ENCODE measurements at places on chromosomes 7 and 10. TPM values are rescaled to one million over a fixed set of nuclear protein-coding genes. Genes with fewer than 3 reads are reported as not detected.

SYT15B gene
- 0.16 TPM for total RNA-seq

SPDYE2B gene
- total RNA-seq, result not detected

CRYGN gene
- 0.32 TPM for total RNA-seq

HIP1 gene
- total RNA-seq, result 87.3 TPM

UNC5B gene
- 1.3 TPM for total RNA-seq

EXOC4 gene
- 79.7 TPM for total RNA-seq

KIAA1217 gene
- 10.5 TPM for total RNA-seq

UBE2D1 gene
- 23.9 TPM for total RNA-seq

DNA sequence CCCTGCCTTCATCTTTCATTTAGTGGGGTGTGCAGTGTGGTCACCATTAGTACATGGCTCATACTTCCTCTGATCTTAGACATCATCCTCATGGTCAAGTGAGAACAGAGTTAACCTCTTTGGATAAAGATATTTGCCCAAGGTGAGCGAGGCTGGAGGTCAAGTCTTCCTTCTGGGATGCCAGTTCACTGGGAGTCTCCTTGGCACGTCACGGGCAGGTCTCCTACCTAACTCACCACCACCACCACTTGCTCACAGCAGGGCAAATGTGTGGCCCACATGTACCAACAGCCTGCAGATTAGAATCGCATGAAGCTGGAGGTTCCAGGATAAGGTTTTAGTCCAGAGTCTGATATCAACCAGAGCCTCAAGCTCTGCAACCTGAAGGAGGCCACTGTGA is 164.6 kb downstream of the USP6NL start:
- DNase-seq, result no peak
- H3K36me3 ChIP-seq, result no peaks in the 10 kb centered on the region
- no peak overlapping the region for H3K27ac ChIP-seq
- H3K4me3 ChIP-seq, result no peak overlapping the region
- H3K27me3 ChIP-seq, result peaks cover 7% of the 10 kb centered on the region

GRCh38 chr10:26064106-26064505 is 130.1 kb downstream of the MYO3A start:
- H3K27ac ChIP-seq, result no peak overlapping the region
- H3K27me3 ChIP-seq, result no peaks in the 10 kb centered on the region
- H3K4me3 ChIP-seq, result no peak overlapping the region

- H3K36me3 ChIP-seq, result peaks cover 15% of the 10 kb centered on the region
- DNase-seq, result no peak
- peak overlapping the region; percentile 9 for H3K27ac ChIP-seq
- H3K27me3 ChIP-seq, result no peaks in the 10 kb centered on the region
- peaks cover 13% of the 10 kb centered on the region for H3K4me1 ChIP-seq
Observed at GRCh38 chr7:7664291-7664690, 23.7 kb downstream of the UMAD1 start.

DNA sequence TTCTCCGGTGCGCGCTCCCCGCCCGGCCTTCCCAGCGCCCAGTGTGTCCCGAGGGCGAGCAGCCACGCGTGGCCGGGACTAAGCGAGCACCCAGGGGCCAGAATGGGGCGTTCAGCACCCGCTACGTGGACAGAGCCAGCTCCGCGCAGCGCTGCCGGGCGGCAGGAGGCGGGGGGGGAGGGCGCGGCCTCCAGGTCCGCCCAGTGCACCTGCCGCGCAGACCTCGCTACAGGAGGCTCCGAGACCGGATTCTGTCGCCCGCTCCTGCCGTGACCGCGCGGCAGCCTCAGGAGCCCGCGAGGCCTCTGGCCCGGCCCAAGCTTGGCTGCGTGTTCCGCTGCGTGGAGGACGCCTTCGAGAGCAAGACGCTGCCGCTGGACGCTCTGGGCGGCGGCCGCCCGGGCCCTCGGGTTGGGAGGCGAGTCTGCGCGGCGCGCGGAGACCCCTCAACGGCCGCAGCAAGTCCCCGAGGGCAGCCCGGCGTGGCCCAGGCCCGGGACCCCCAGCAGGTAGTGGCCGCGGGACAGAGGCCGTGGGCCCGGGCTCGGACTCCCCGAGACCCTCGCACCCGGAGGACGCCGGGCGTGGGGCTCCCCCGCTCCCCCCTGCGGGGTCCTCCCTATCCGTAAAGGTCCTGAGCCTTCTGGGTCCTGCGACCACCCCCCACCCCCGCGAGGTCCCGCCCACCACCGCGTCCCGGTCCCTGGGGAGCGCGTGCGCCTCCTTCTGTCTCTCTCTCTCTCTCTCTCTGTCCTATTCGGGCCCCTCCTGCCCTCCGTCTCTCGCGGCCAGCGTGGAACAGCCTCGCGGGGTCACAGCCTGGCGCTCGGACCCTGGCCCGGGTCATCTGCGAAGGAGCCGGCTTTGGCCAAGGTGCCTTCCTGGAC is 904 bp upstream of the DPYSL4 start:
- H3K27me3 ChIP-seq, result peaks cover 64% of the 10 kb centered on the region
- peaks cover 11% of the 10 kb centered on the region for H3K36me3 ChIP-seq
- H3K4me1 ChIP-seq, result peaks cover 23% of the 10 kb centered on the region
- H3K27ac ChIP-seq, result no peak overlapping the region
- DNase-seq, result no peak

- no peaks in the 10 kb centered on the region for H3K36me3 ChIP-seq
- H3K4me3 ChIP-seq, result peak overlapping the region; percentile 58
- H3K27ac ChIP-seq, result peak overlapping the region; percentile 13
- H3K27me3 ChIP-seq, result peaks cover 15% of the 10 kb centered on the region
Observed at GRCh38 chr10:131750973-131751826, 149.6 kb upstream of the PPP2R2D start.

GRCh38 chr7:155995183-155995612 is 182.9 kb upstream of the SHH start:
- no peaks in the 10 kb centered on the region for H3K36me3 ChIP-seq
- no peaks in the 10 kb centered on the region for H3K4me1 ChIP-seq
- DNase-seq, result no peak
- no peak overlapping the region for H3K27ac ChIP-seq
- H3K4me3 ChIP-seq, result no peak overlapping the region

DNA sequence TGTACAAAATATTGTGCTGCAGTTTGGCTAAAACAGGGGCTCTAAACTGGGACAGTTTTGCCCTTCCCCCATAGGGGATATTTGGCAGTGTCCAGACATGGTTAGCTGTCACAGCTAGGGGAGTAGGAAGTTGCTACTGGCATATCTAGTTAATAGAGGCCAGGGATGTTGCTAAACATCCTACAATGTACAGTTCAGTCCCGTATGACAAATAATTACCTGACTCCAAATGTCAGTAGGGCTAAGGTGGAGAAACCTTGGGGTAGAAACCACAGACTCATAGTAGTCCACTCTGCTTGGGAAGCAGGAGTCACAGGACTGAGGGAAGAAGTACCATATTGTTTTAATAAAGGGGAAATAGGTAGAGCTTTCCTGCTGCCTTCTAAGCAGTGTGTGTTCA is 39.8 kb downstream of the WBP1L start:
- H3K27me3 ChIP-seq, result no peaks in the 10 kb centered on the region
- H3K27ac ChIP-seq, result no peak overlapping the region
- H3K4me1 ChIP-seq, result peaks cover 31% of the 10 kb centered on the region
- DNase-seq, result no peak
- no peak overlapping the region for H3K4me3 ChIP-seq

DNA sequence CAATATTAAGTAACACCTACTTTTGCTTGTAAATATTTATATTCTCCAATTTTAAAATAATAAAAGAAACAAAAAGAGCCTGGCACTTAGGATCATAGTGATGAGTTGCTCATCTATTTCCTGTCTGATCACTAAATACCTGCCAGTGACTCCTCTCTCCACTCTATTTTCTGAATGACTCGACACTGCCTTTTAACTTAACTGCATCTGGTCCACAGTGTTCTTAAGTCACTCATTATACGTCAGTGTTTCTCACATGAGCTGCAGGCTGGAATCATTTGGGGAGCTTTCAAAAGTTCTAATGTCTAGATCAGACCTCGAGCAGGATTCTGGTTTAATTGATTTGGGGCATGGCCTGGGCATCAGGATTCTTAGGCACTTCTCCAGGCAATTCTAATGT is 78.0 kb upstream of the AGBL3 start:
- peaks cover 2% of the 10 kb centered on the region for H3K36me3 ChIP-seq
- no peaks in the 10 kb centered on the region for H3K27me3 ChIP-seq
- H3K27ac ChIP-seq, result no peak overlapping the region

DNA sequence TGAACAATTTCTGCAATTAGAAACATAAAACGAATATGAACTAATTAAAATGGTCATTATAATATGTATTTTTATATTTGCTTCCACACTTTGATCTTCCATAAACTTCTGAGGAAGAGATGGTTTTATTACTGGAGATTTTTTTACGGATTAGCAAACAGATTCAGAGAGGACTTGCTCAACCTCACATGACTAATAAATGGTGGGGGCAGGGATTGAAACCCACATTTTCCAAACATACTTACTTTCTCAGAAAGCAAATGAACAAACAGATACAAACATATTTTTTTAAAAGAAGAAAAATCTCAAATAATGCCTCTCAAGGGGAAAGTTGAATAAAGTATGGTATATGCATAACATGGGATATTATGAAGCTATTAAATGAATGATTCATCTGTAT is 18.3 kb downstream of the ANKMY2 start:
- no peak for DNase-seq
- H3K27ac ChIP-seq, result no peak overlapping the region
- no peaks in the 10 kb centered on the region for H3K27me3 ChIP-seq
- H3K4me1 ChIP-seq, result no peaks in the 10 kb centered on the region

- H3K4me1 ChIP-seq, result peaks cover 8% of the 10 kb centered on the region
- no peaks in the 10 kb centered on the region for H3K27me3 ChIP-seq
- H3K27ac ChIP-seq, result no peak overlapping the region
- no peak overlapping the region for H3K4me3 ChIP-seq
- DNase-seq, result no peak
Observed at GRCh38 chr10:86255405-86256251, 111.0 kb downstream of the GRID1 start.

DNA sequence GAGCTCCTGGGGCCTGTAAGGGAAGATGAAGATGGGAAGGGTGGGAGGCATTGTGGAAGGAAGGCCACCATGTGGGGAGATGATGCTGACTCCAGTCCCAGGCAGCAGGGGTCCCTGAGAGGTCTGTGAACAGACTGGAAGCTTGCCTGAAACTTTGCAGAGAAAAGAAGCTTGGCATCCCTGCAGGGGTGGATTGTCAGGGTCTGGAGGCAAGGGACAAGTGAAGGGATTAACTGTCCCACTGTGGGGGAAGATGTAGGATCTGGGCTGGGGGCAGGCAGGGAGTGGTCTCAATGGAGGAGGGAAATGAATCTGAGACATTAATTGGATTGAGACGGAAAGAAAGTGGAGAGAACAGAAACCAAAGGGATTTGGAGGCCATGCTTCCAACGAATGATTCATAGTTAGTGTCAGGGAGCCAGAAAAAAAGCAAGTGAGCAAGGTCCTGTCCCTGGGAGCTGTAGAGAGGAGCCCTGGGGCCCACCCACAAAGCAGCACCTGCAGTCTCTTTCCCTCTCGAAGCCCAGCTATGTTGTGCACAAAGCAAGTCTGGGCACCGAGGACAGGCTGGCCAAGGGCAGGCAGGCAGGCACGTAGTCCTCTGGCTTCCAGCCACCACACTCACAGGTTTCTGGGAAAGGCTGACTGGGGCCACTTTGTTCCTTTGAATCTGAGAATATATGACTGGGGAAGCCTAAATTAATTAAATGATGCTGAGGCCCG is 4.7 kb upstream of the SLC18A3 start:
- H3K36me3 ChIP-seq, result no peaks in the 10 kb centered on the region
- H3K4me3 ChIP-seq, result no peak overlapping the region
- H3K27ac ChIP-seq, result no peak overlapping the region
- H3K27me3 ChIP-seq, result peaks cover 91% of the 10 kb centered on the region

DNA sequence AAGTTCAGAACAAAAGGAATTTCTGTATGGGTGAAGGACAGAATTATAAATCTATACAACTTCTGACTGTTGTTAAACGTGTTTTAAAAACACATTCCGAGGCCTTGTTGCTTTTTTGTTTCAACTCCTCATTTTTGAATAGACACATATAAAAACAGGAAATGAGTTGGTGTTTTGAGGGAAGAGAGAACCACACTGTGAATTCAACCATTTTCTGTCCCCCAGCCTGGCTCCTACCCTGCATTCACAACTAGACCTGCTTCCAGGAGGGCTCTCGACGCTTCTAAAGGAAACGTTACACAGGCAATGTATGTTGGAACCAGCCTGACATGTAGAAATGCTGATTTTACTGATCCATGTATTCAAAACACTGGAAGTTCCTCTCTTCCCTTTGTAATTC is 76.5 kb downstream of the OR13A1 start:
- H3K27me3 ChIP-seq, result peaks cover 6% of the 10 kb centered on the region
- H3K27ac ChIP-seq, result no peak overlapping the region
- H3K36me3 ChIP-seq, result no peaks in the 10 kb centered on the region
- H3K4me3 ChIP-seq, result no peak overlapping the region
- DNase-seq, result no peak

- peak overlapping the region; percentile 73 for H3K27ac ChIP-seq
- peaks cover 2% of the 10 kb centered on the region for H3K27me3 ChIP-seq
- DNase-seq, result no peak
Observed at GRCh38 chr7:44894888-44895580, 9.7 kb upstream of the PURB start.

- H3K36me3 ChIP-seq, result no peaks in the 10 kb centered on the region
- peaks cover 28% of the 10 kb centered on the region for H3K27me3 ChIP-seq
- H3K4me3 ChIP-seq, result no peak overlapping the region
- no peak for DNase-seq
- no peak overlapping the region for H3K27ac ChIP-seq
Observed at GRCh38 chr10:49207113-49207512, 18.9 kb upstream of the TMEM273 start.

DNA sequence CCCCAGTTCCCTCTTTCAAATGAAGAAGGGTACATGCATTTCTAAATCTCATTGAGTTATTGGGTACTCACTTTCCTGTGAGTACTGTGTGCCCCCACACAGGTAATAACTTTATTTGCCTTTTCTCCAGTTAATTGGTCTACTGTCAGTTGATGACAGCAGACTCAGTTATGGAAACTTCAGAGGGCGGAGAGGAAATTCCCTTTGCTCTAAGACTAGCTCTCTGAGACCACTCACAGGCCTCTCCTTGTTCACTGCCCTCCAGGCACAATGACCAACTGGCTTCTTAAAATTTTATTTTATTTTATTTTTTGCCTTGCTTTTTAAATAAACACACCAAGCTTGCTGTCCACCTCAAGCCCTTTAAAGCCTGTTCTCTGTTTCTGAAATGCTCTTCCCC is 235.8 kb upstream of the AOAH start:
- no peak for DNase-seq
- H3K36me3 ChIP-seq, result peaks cover 2% of the 10 kb centered on the region
- H3K27ac ChIP-seq, result no peak overlapping the region
- H3K4me1 ChIP-seq, result peaks cover 22% of the 10 kb centered on the region
- H3K27me3 ChIP-seq, result no peaks in the 10 kb centered on the region

DNA sequence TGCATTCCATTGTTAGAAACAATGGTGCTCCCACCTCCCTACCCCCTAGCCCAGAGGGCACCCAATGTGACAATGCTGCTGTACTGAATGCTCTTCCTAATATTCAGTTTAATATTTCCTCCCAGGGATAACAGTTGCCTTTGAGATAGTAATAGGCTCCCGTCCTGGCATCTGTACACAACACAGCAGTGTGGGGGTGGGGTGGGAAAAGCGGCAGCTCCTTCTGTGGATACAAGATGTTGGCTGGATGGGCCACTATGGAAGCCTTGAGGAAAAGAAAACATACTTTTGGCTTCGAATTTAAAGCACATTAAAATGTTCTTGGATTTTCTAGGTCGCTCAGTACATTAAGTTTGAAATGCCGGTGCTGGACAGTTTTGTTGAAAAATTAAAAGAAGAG is 9.2 kb upstream of the ZNF22 start:
- no peaks in the 10 kb centered on the region for H3K27me3 ChIP-seq
- H3K36me3 ChIP-seq, result peaks cover 3% of the 10 kb centered on the region
- peaks cover 23% of the 10 kb centered on the region for H3K4me1 ChIP-seq
- no peak overlapping the region for H3K27ac ChIP-seq
- H3K4me3 ChIP-seq, result no peak overlapping the region
- no peak for DNase-seq

All from neural crest cell (in vitro differentiated cells).